ENCODE measurements at places on chromosomes 13 and 19.

DNA sequence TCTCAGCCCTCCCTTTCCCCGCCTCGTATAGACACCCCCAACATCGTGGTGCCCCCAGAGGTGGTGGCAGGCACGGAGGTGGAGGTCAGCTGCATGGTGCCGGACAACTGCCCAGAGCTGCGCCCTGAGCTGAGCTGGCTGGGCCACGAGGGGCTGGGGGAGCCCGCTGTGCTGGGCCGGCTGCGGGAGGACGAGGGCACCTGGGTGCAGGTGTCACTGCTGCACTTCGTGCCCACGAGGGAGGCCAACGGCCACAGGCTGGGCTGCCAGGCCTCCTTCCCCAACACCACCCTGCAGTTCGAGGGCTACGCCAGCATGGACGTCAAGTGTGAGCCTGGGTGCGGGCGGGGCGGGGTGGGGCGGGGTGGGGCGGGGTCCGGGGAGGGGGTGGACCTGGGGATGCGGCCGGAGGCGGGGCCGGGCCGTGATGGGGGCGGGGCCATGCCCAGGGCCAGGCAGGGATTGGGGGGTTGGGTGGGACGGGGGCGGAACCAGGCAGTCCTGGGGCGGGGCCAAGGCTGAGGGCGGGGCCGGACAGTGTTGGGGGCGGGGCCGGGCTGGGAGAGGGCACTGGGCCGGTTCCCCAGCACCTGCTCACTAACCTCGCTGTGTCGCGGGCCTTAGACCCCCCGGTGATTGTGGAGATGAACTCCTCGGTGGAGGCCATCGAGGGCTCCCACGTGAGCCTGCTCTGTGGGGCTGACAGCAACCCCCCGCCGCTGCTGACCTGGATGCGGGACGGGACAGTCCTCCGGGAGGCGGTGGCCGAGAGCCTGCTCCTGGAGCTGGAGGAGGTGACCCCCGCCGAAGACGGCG lies 7.8 kb downstream of the MAG start:
- no peak for DNase-seq

DNA sequence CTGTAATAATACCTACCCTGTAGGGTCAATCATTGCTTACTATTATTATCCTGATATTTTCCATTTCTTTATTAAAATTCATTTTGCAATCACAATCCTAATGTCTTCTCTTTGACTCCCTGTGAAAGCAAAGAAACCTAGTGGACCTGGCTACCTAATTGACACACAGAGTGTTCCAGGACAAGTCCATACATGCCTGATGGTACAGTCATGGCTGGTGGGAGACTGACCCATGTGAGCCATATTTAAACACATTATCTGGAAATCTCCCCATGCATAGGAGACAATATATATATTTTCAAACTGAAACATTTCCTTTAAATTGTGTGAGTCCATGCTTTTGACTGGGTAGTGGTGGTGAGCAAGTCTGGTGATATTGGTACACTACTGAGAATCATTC lies 230.6 kb upstream of the DACH1 start:
- DNase-seq, result no peak

GRCh38 chr13:112468069-112468468 lies 91.9 kb downstream of the SPACA7 start:
- DNase-seq, result no peak

DNA sequence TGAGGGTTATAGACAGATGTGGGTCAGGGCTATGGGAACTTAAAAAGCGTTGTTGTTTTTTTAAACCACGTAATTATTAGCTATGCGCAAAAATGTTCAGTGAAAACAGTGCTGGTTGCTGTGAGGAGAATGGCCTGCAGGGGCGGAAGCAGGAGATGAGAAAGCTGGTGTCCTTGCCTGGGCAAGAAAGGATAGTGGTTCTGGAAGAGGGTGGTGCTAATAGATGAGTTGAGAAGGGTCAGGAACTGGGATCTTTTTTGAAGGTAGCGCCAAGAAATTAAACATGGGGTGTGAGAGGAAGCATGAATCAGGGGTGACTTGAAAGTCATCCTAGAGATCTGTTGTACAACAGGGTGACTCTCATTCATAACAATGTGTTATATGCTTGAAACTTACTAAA lies 4.8 kb upstream of the SMG9 start:
- DNase-seq, result no peak
